ENCODE measurements at places on chromosomes 2 and 18.

DNA sequence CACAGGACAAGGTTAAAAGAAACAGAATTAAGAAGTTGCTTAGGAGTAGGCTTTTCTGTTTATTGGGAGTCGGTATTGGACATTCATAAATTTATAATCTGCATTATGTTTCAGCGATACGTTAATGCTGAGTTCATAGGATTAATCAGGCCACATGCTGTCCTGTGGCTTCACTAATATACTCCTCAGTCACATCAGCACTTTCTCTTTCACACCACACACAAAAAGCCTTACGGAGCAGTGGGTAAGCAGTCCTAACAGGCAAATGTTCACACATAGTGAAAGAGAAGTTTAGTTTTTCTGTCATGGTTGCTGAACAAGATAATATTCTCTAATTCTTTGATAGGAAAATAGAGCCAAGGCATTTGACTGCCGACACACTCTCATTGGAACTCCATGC is 411.7 kb upstream of the RAB12 start:
- no peak for DNase-seq

DNA sequence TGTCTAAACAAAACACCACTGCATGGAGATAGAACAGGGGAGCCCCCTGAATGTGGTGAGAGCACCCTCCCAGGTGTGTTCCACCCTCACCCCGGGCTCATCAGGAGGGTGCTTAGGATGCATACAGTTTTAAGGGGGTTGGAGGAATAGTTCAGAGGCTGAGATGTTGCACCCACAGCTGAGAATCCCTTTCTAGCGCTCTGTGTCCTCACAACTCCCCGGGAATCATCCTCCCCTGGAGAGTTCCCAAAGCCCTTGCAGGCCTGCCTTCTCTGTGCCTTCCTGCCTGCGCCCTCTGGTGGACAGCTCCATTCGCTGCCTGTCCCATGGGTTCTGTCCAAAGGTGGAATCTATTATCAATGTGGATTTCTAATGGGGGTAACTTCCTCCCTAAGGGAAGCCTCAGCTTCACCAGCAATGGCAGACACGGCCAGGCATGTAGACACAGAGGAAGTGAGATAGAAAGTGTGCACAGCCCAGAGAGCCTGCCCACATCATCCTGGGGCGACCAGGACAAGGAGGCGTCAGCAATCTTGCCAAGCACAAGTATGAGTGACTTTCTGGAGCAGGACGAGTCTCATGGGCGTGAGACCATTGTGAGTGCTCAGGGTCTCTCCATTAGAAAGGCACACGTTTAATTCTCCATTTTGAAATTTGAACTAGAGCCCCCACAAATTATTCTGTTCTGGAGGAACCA is 1.2 kb upstream of the UGT1A5 start:
- peak; percentile 13 for DNase-seq

DNA sequence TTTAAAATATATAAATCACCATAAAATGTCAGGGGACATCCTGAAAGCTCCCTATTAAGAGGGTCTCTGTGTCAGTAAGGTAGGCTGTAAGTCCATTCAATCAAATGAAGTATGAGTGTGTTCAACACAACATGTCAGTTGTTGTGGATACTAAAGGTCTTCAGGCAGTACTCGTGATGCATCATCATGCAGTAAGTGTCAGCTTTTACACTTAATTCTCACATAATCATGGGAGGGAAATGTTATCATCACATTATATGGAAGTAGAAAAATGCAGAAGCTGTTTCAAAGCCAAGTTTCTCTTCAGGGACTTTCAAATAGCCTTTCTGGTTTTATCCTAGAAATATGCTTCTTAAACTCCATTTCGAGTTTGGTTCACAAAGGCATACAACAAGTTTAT is 477.1 kb upstream of the ID2 start:
- DNase-seq = no peak

DNA sequence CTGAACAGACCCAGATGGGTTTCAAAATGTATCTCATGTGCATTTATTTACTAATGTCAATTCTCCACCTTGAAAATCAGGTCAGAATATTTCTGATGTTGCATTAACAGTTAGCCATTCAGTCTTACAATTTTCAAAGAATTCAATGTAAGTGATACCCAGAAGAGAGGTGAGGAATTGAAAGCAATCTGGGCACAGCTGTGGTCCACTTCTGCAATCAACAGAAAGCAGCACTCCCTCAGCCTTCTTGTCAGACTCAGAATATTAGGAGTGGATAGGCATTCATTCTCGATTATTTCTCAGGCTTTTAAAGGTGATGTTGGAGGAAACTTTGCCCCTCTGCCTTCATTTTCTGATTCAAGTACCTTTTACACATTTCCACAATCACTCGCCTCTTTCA is 15.7 kb downstream of the CCL20 start:
- no peak for DNase-seq

- DNase-seq = no peak
These were observed 1361.6 kb upstream of the CHAC2 start for GRCh38 chr2:52405980-52406379.

DNA sequence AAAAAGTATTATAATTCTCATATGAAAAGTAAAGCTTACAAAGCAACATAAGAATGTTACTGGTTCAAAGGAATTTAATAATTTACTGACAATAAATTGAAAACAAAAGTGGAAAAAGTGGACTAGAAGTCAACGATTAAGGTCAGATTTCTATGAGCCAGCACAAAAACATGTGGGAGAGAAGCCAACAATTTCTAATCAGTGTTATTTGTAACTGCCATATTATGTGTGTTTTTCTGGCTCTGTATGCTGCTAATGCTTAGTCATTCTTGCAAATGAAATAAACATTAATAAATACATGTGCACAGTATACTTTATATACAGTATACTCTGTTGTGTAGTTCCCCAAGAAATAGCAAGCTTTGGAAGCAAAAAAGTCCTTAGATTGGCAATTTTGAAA is 301.3 kb upstream of the RGPD4 start:
- DNase-seq = no peak

DNA sequence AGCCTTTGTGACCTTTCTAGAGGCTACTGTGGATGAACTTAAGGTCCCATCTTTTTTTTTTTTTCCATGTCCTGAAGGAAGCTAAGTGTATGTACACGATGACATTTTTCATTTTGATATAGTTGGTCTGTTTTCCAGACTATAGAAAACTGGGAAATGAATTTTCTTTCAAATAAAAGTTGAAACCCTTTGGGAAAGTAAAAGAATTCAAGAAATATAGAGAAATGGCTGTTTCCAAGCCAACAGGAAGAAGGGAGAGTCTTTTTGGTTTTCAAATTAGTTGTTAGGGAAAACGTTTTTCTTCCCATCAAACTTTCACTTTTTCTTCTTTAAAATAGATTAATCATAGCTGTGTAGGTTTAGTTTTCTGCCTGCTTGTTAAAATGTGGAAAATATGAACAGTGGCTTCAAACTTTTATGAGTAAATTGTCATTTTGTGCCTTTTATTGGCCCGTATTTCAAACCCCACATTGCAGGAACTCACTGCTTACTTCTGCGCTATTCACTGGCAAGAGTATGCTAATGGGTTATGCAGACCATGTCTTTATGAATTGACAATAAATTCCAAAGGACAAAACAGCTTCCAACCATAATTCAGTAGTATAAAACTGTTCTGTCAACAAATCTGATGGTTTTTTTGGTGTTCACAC is 27.7 kb upstream of the LYPD1 start:
- DNase-seq = no peak

GRCh38 chr18:46481048-46481846 is 175.8 kb downstream of the LOXHD1 start:
- peak; percentile 34 for DNase-seq

- peak; percentile 100 for DNase-seq
These were observed 31.8 kb downstream of the KLF7 start for GRCh38 chr2:207133820-207134519.

DNA sequence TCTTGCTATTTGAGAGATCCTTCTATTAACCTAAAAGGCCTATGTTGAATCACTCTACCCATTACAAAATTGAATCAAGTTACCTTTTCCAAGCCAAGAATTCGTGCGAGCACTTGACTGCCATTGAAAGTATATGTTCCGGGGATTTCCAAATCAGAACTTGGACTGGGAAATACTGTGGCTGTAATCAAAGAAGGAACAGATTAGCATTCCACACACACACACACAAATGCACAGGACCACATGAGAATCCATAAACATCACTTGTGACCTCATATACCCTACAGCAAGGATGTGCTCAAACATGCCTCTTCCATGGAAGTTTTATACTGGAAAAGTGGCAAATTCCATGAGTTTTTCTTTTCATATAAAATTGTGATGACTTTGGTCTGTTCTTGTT is 86.0 kb downstream of the ABCA12 start:
- DNase-seq = no peak
